ENCODE measurements at places on chromosomes 3 and 15.

DNA sequence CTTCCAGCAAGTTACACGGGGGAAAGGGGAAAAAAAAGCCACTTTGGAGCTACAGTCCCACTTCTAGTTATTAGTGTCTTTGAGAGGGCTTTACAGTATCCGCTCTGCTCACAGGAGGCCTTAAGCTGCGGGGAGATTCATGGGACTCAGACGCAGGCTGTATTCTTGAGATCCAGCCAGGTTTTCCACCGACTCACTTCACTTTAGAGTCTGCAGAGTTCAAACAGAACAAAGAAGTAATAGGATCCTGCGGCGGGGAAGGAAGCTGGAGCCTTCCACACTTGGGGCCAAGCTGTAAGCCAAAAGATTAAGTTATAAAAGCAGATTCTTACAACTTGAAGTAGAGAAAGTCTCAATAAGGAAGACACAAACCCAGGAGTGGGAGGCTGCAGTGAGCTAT lies 60.2 kb upstream of the FAM174B start:
- no peak for DNase-seq

- no peak for DNase-seq
Measured at GRCh38 chr3:129656659-129657247, 50.3 kb upstream of the PLXND1 start.

GRCh38 chr3:156674911-156675829 lies 780 bp downstream of the TIPARP start:
- DNase-seq: no peak

DNA sequence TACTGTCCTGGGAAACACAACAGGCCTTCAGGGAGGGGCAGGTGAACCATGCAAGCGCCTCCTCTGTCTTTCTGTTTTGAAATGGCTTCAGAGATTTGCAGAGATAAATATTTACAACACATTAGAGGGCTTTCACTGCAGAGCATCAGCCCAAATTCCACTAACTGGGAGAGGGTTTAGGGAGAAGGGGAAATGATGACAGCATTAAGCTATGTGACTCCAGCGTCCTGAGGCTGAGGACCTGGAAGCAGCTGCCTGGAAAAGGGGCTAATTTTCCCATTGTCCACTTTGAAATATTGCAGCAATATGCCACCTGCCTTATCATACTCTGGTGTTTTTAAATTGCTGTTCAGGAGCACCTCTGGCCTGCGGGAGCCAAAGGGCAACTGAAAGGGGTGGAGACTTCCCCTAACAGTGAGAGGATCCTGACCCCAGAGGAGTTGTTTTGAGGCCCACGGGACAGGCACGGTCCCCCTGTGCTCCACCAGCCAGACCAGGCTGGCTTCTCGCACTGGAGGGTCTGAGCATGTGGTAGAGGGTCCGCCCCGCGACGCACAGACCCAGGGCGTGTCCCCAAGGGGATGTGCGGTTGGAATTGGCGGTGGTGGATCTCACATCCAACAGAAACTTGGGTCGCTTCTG lies 110.6 kb downstream of the XXYLT1 start:
- DNase-seq: no peak

GRCh38 chr15:45784656-45785055 lies 149.8 kb downstream of the SQOR start:
- no peak for DNase-seq

- DNase-seq: no peak
Measured at GRCh38 chr3:183613366-183614285, 21.8 kb upstream of the KLHL24 start.

- no peak for DNase-seq
Measured at GRCh38 chr3:45607790-45608189, 13.2 kb downstream of the LIMD1 start.

GRCh38 chr3:145144361-145144760 lies 1016.6 kb downstream of the PLOD2 start:
- no peak for DNase-seq

- DNase-seq: no peak
Measured at GRCh38 chr3:186534113-186534669, 10.0 kb downstream of the CRYGS start.

DNA sequence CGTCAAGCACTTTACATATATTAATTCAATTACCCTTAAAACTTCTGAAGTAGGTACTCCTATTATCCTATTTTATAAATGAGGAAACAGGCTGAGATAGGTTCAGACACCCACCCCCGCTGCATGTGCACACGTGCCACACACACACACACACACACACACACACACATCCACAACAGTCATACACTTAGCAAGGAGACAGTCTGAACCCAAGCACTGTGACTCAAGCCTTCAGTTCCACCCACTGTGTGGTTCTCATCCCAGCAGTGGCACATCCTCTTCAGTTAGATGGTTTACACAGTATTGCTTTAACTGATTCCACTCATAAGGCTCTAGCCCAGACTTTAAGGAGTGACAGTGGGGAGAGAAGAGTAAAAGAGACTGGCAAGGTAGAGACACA lies 91.1 kb upstream of the FGF7 start:
- no peak for DNase-seq

- DNase-seq: no peak
Measured at GRCh38 chr3:138033202-138033691, 23.3 kb downstream of the CLDN18 start.

- DNase-seq: no peak
Measured at GRCh38 chr15:28917791-28918140, 32.0 kb downstream of the APBA2 start.

DNA sequence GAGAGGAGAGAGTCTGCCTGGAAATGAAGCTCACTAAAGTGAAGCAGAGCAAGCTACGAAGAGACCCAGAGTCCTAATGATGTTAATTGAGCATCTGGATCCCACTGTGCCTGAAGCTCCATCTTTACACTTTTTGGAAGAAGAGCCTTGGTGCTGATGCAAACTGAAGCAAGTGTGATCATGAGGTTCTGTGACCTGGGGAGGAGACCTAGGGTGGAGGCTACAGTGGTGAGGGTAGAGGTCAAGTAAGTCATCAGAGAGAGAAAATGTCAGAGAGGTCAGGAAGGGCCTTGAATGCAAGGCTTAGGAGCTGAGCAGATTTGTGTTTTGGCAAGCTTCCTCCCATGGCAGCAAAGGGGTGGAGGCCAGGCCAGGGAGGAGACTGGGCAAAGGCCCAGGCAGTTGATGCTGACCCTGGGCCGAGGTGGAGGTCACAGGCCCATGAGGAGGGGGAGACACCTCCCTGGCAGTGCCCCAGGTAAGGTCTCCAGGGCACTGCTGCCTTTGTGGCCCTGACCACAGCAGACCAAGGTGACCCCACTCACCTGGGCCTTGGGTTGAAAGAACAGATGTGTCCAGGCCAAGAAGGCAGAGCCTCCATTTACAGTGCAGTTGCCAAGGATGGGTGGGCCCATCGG lies 1.6 kb downstream of the GRIP2 start:
- no peak for DNase-seq

DNA sequence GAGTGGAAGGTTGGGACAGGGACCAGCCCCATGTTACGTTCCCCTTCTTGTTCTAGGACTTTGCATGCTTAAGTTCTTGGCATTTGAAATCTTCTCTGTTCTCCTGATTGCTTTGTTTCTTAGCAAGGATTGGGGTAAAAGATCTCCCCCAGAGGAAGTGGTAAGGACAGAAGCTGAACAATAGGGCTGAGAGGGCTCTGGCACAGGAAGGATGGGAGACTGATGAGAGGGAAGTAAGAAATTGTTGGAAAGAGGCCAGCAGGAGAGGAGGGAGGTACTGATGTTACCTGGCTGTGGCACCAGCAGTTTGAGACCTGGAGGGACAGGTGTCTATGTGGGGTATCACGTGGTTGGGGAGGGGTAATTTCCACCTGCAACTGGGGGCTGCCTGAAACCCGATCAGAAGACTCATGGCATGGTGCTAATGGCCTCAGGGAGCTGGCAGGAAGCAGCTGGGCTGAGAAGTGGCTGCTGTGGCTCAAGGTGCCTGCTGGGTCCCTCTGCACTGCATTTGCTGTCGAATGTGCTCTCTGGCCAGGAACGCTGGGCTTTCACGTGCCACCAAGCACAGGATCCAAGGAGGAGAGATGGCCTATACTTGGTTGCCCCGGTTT lies 108.4 kb downstream of the LSM3 start:
- no peak for DNase-seq

DNA sequence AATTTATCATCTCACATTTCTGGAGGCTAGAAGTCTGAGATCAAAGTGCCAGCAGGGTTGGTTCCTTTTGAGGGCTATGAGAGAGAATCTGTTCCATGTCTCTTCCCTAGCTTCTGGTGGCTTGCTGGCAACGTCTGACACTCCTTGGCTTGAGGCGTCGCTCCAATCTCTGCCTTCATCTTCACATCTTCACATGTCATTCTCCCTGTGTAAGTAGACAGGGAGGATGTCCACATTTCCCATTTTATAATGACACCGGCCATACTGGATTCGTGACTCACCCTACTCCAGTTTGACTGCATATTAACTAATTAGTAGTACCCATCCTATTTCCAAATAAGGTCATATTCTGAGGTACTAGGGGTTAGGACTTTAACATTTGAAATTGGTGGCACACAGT lies 17.5 kb upstream of the ARHGAP31 start:
- no peak for DNase-seq

DNA sequence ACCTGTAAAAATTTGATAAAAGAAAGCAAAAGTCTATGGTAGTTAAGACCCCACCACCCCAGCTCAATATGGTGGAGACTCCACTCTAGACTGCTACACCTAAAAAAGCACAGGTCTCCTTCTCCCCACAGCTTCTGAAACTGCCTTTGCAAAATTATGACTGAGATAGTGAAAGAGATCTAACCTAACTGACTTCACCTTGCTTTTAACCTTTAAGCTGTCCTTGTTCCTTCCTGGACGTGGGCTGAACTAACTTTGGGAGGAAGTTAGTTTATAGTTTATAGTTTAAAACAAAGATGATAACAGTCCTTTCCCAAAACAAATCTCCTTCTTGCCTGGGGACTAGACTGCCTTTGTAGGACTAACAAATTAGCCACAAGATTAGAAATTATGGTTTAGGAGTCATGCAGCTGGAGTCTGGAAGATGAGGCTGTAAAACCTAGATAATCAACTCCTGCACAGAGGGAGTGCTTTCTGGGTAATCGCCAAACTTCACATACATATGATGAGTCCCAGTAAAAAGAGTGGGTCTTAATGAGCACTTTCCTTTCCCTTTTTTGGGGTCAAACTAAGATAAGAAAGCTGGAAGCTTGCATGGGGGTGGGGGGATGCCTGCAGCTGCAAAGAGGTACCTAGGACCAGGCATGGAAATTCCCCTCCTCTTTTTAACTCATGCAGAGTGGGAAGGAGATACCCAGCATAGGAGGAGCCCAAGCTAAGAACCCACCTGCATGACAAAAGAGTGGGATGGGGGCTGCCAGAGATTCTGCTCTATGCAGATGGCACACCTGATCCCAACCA lies 17.5 kb downstream of the CCR8 start:
- DNase-seq: no peak

DNA sequence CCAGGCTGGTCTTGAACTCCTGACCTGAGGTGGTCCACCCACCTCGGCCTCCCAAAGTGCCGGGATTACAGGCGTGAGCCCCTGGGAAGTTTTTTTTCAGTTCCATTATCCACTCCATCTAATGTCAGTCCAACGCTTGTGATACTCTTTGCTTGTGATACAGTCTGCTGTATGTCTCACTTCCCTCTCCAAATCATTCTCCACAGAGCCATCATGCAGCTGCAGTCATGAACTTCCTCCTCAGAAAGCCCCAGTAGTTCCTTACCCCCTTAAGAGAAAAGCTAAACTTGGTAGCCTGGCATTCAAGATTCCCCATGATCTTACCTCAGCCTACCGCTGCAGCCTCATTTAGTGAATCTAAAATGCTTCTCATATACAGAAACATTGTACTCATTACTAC lies 2.3 kb downstream of the ARPC4 start:
- DNase-seq: no peak

- DNase-seq: no peak
Measured at GRCh38 chr3:9247941-9248521, 1.4 kb downstream of the SRGAP3 start.

GRCh38 chr15:60316961-60317360 lies 80.8 kb downstream of the ANXA2 start:
- no peak for DNase-seq

- no peak for DNase-seq
Measured at GRCh38 chr15:25426896-25427610, 11.8 kb downstream of the UBE3A start.

DNA sequence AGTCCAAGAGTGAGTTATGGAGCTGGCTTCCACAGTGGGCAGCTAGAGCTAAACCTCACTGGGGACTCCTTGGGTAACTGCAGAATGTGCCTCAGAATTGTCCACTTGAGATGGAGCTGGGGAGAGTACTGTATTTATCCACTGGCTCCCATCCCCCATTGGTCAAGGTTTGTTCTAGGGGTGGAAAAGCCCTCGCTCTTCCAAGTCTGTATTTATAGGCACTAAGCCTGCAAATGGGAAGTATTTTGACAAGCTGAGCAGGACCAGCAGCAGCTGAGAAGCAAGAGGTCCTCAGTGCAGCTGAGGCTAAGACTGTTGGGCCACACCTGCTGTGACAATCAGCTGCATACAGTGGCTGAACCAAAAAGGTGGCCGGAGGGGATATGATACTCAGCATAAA lies 5.8 kb downstream of the USP13 start:
- no peak for DNase-seq

GRCh38 chr15:92840149-92840548 lies 60.0 kb upstream of the CHD2 start:
- no peak for DNase-seq

- DNase-seq: no peak
Measured at GRCh38 chr15:27514526-27514925, 543.5 kb downstream of the GABRG3 start.

DNA sequence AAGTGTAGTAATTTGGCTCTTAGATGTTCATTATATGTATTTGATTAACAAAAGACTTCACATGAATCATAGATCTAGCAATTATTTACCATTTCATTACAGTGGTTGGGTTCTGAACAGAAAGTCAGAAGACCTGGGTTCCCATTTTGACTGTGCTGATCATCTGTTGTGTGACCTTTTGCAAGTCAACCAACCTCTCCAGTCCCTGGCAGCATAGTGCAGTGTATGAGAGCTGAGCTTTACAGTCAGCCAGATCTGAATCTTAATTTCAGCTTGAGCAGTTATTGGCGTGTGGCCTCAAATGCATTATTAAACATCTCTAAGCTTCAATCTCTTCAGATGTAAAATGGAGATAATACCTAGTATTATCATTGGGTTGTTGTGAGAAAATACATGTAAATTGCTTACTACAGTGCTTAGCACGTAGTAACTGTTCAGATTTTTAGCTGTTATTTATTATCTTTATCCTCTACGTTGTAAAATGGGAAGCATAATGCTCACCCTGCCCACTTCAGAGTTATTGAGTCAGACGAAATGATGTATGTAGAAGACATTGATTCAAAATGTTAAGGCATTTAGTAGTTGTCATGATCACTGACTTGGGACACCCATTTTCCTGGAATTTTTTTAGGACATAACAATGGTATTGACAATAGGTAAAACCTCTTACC lies 104.0 kb downstream of the KLHL25 start:
- DNase-seq: no peak
